ENCODE measurements at places on chromosomes 5 and 9.

- DNase-seq = no peak
Measured at GRCh38 chr5:84085387-84086041, 299.2 kb downstream of the EDIL3 start.

DNA sequence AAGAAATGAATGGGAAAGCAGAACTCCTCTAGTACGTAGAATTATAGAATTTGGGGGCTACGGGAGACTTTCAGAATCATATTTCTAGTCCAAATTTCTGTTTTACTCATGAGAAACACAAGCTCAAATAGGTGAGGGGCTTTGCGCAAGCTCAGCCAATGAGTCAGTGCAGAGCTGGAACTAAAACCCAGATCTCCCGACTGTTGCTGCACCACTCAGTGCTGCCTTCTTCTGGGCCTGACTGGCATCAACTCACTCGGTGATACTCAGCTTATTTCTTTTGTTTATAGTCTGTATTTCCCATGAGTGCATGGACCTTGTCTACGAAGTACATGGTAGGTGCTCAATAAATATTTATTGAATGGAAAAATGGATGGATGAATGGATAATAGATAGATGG is 280.2 kb downstream of the CDK5RAP2 start:
- no peak for DNase-seq

DNA sequence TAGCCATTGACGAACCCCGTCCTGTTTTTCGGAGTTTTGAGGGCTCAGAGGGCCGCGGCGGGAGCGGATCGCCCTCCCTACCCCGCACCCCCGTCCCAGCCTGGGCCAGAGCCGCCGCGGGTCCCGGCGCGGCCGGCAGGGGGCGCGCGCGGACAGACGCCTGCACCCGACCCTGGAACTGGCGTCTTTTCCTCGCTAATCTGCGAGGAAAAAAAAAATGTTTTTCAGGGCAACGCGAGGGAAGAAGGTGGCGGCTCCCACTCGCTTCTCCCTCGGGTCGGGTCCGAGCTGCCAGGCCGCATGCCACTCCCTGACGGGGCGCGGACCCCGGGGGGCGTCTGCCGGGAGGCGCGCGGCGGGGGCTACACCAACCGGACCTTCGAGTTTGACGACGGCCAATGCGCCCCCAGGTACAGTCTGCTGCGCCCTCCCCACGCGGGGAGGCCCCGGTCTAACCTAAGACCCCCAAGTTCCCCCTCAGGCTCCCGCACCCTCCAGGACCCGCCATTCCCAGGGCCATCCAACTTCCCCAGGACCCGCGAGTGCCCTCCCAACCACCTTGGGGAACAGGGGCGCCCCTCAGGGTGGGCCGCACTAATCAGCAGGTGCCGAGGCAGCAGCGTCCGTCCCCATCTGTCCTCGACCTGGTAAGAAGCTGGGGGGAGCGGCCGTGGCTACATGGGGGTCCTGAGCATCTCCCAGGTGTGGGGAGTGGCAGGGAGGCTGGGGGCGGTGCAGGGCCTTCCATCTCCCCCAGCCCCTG is at the start of gene KCNT1:
KCNT1 (plus strand) TSS at position 227 of the 763 bp plus-strand sequence; CDS start at position 301, 74 bp downstream.
- DNase-seq = peak; percentile 42

DNA sequence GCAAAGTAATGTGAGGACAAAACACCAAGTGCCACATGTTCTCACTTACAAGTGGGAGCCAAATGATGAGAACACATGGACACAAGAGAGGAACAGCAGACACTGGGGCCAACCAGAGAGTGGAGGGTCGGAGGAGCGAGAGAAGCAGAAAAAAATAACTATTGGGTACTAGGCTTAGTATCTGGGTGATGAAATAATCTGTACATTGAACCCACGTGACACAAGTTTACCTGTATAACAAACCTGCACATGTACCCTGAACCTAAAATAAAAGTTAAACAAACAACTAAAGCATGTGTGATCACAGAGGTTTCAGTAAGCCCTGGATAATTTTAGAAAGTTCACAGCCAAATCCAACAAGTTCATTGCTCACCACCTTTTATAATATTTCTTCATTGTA is 160.1 kb downstream of the TENT4A start:
- no peak for DNase-seq

GRCh38 chr9:23733495-23734078 is 92.5 kb downstream of the ELAVL2 start:
- no peak for DNase-seq

Data from CD4-positive, alpha-beta T cell (primary cell).